ENCODE measurements at places on chromosomes 2 and 18. TPM values are rescaled to one million over a fixed set of nuclear protein-coding genes. Genes with fewer than 3 reads are reported as not detected.

Gene MGAT4A
- total RNA-seq, result 6.9 TPM

Gene CHRNG
- total RNA-seq, result not detected

DNA sequence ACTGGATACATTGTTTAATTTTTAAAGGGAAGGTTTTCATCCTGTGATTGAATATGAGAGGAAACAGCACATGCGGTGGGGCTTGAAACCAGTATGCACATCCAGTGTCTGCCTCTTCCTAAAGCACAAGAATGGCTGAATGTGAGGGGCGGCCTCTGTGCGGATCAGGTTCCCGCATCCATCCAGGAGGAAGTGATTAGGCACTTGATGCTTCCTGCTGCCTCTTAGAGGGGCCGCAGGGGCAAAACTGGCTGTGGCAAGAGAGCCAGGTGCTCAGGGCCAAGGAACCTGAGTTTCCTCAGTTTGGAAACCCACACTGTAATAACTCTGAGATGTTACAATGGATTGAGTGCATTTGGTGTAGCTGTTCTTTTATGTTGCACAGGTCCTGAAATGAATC is 48.8 kb downstream of the THNSL2 start:
- no peak for DNase-seq

Gene SCYGR3
- not detected for total RNA-seq

DNA sequence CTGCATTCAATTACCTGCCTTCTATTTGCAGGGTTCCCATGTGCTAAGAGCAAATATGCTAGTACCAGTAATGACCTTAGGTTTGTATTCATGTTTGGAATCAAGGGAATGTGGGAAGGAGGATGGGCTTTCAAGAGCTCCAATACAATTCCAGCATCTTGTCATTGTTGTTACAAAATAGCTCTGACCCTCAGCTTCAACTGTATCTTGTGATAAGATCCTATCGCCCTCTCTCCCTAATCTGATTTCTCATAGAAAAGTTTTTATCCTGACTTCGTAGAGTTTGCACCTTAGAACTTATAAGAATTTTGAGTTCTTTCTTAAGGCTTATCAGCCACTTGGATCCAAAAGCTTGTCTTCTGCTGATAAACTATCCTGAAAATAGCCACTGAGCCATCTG is 749.5 kb upstream of the ACVR2A start:
- DNase-seq, result no peak

- DNase-seq, result peak; percentile 41
These were observed 14.6 kb downstream of the DNAJB2 start for GRCh38 chr2:219293736-219294231.

- no peak for DNase-seq
These were observed 8.1 kb downstream of the SEPTIN2 start for GRCh38 chr2:241323778-241324177.

- no peak for DNase-seq
These were observed 30.1 kb downstream of the IDH1 start for GRCh38 chr2:208224802-208225201.

DNA sequence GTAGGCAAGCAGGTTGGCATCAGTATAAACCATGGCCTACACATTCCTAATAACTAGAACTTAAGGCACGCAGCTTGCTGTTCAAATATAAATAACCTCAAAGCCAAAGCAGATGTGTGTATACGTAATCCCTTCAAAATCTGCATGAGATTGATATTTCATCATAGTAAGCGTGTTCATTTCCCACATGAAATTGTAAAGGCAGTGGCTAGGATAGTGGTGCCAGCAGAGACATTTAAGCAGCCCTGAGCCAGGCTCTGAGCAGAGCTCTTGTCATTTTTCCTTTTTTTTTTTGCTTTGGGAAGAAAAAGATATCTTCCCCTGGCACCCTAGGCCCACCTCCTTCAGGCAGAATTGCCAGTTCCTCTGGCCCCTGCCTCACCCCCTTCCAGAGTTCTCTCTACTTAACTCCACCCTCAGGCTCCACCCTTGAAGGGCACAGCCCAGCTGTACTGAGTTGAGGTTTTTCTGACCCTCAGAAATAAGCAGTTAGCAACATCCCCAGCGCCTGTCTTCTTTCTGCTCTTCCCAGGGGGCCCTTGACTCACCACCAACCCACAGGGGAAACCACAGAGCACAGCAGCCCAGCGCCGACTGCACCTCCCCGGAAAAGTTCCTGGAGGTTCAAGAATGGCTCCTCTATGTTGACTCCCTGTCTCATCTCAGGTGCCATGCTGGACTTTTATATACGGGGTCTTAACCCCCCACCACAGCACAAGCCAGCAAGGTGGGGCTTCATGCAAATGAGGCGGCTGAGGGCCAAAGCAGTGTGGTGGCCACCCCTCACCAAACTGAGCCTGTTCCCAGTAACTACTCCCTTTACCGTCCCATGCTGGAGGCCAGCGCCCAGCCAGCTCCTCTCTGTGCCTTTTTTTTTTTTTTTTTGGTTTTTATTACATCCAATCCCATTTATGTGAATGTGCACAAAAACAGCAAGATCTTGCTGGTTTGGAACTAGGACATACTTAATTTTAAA is 84.7 kb downstream of the EHD3 start:
- DNase-seq, result no peak

DNA sequence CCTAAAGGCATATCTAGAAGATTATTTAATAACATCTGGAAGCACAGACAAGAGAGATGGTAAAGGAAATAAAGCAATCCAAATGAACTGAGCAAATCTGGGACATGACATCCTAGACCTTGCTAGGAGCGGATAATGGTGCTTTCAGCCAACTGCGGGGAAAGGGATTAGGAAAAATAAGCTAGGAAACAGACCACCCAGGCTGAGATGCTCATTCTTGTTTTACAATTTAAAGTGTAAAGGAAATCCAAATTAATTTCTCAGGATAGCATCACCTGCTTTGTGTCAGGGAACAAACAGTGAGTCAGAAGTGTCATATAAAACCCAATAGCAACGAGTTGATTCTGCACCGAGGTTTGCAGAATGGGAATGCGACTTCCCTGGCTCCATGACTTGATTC is 112.5 kb upstream of the CXCR4 start:
- no peak for DNase-seq

DNA sequence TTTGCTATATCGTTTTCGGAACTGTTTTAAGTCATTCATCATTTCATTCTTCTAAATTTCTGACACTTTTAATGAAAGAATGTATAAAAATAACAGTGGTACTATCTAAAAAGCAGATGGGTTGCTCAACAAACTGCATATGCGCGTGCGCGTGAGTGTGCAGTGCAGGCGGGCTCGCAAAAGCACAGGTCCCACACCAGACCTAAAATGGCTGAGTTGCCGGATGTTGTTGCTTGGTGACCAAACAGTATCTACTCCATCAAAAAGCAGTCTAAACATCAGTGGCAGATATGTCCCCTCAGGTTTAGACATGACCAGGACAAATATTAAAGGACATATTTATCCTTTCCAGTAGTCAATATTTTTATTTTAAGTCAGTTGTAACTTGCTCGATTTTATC is 5.1 kb downstream of the NOL4 start:
- no peak for DNase-seq

- DNase-seq, result no peak
These were observed at the start of gene STON1 for GRCh38 chr2:48530033-48530811. Gene STON1 (plus strand): TSS chr2:48530154. CDS start chr2:48580634, 50,480 bp downstream.

GRCh38 chr2:65866148-65866547 is 433.7 kb upstream of the SPRED2 start:
- no peak for DNase-seq

Gene CAVIN2
- total RNA-seq, result 8.6 TPM

GRCh38 chr2:55620123-55620779 is 2.8 kb upstream of the PPP4R3B start:
- DNase-seq, result no peak

DNA sequence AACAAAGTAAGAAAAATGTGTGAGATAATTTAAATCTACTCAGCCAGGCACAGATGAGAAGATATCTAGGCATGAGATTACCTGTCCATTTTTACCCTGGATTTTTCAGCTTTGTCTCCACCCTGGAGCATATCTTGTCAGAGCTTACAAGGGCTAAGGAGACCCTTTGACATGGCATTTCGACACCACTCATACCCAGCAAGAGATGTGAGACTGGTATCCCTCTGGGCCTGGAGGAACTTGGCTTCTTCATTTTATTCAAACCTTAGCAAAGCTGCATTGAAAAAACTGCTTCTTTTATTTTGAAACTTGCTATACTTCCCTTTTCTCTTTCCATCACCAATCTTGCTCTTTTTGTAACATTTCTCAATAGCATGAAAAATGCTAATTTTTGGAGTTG is 194.9 kb upstream of the HNMT start:
- no peak for DNase-seq

Gene MYO3B
- not detected for total RNA-seq

Gene STEAP3
- total RNA-seq, result 120 TPM

Data from left lobe of liver (tissue), 2 donors.